ENCODE measurements at places on chromosomes 12 and 14.

DNA sequence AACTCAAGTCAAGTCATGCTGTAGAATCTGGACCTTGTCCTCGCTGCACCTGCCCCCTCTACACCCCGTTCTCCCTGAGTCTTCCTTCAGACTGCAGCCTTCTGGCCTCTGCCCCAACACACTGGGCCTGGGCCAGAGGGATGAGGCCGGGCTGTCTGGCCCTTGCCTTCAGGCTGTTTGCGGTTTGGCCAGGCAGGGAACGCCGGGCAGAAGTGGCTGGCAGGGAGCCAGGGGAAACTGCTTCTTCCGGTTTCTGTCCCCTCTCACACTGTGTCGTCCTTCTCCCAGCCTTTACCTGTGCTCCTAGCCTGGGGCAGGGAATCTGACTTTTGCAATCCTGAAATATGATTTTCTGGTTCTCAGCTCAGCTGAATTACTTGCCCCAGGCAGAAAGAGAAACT, 13.5 kb downstream of the DGLUCY start:
- DNase-seq, result peak; percentile 100

GRCh38 chr14:30982533-30982932, 42.9 kb upstream of the AP4S1 start:
- DNase-seq, result no peak

DNA sequence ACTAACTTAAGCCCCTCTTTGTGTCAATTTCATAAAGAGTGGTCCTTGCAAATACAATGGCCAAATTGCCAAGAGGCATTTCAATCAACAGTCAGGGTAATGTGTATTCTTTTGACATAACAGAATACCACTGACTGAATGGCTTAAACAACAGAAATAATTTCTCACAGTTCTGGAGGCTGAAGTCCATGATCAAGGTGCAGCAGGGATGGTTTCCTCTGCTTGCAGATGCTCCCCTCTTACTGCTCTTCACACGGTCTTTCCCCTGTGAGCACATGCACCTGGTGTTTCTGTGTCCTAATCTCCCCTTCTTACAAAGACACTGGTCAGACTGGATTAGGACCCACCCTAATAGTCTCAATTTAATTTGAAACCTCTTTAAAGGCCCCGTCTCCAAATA, 31.9 kb downstream of the FGFR1OP2 start:
- DNase-seq, result no peak

DNA sequence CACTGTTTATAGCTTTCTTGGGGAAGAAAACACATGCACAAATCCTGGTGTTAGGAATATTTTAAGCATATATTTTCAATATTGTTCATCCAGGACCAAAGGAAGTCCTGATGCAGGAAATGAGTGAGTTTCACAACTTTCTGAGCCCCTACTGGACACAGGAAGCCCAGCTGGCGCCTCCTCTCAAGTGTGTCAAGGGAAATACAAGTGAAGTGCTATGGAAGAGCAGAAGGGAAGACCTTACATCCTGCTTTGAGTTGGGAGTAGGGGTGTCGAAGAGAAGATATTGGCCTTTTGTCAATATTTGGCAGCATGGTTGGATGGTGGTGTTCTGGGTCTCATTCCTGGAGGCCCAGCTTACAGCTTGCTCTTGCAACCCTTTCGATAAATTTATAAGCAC, 66.1 kb upstream of the ZDHHC17 start:
- DNase-seq, result no peak

- no peak for DNase-seq
These were observed 2.7 kb upstream of the RABGGTA start for GRCh38 chr14:24274101-24274543.

DNA sequence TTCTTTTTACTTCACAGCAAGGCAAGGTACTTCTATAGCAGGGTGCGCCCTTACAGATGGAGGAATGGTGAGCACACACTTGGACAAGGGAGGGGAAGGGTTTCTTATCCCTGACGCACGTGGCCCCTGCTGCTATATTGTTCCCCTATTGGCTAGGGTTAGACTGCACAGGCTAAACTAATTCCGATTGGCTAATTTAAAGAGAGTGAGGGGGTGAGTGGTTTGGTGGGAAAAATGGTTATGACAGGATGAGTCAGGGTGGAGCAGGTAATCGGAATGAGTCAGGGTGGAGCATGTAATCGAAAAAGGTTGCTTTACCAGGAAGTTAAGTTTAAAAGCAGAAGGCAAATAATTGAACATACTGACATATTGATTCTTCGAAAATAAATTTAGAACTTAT, 23.7 kb upstream of the RAB21 start:
- no peak for DNase-seq

- DNase-seq, result no peak
These were observed 220.7 kb downstream of the TTC6 start for GRCh38 chr14:37816135-37816534.

DNA sequence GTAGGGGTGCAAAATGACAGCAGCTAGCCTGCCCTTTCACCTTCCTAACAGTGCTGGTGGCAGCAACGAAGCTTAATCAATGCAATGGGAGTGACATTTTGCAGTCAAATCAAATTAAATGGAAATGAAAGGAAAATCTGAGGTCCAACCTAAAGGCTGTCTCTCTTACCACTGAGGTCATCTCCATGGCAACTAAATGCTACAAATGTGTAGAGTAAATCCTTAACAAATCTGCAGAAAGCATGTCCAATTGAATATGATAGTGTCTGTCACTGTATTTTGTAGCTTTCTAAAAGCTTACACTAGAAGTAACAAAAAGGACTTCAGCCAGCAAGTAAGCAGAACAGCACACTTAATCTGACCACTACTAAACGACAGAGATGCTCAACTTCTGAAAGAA, 488.8 kb downstream of the BCAT1 start:
- DNase-seq, result no peak

- no peak for DNase-seq
These were observed 2.5 kb downstream of the RASSF3 start for GRCh38 chr12:64612843-64613242.

- peak; percentile 29 for DNase-seq
These were observed 67.6 kb upstream of the CDKN3 start for GRCh38 chr14:54329082-54329695.

DNA sequence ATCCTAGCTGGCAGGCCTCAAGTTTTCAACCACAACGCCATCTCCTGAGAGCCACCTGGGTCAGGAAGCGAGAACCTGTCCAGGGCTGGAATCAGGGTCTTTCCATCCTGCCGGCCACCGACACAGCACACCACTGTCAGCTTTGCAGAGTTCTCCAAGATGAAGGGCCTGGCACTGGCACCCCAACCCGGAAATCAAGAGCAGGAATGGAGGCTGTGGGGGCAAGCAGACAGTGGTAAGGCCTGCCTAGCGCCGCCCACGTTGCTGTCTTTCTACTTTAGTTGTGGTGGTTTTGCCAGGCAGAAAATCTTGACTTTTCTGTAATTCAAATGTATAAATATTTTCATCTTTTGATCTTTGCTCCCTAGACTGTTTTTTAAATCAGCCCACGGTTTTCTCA, 90.7 kb downstream of the ITPK1 start:
- DNase-seq, result no peak

- DNase-seq, result no peak
These were observed 7.7 kb downstream of the GNPTAB start for GRCh38 chr12:101823039-101823438.

- no peak for DNase-seq
These were observed 21.6 kb downstream of the PRKCH start for GRCh38 chr14:61342932-61343331.

DNA sequence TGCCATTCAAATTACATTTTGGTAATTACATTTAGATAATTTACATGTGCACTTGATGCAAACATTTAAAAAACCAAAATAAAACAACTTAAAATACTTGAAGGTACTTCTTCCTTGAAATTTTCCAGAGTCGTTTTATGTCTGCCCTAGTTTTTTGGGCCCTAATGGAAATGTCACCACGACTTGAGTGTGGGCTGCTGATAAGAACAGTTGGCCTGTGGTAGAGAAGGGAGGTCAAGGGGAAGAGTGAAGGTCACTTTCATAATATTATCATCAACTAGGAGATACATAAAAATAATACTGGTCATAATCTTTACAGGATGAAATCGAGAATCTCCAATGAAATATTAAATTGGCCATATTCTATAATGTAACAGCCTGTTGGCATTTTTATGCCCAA, 23.1 kb downstream of the ZDHHC17 start:
- DNase-seq, result no peak

GRCh38 chr14:72538387-72538786, 355.5 kb downstream of the DPF3 start:
- DNase-seq, result no peak
